Stimulated activated naive B cell treated with anti-CD40 and anti-IgM and Interleukin-4, amounts not matched to agents 10 μg/mL and 1 μg/mL and 100 μg/mL, for 72 hours (primary cell): ENCODE measurements at places on chromosomes 5 and 9.
A peak's percentile ranks its signal among the peaks of the same experiment; 100 is the strongest.

- no peaks in the 10 kb centered on the region for H3K27me3 ChIP-seq
- peak overlapping the region; percentile 61 for H3K4me3 ChIP-seq
- H3K27ac ChIP-seq: peak overlapping the region; percentile 33
- H3K36me3 ChIP-seq: no peaks in the 10 kb centered on the region
- peaks cover 12% of the 10 kb centered on the region for H3K4me1 ChIP-seq
Observed at GRCh38 chr9:96137671-96138429, 164.1 kb downstream of the HSD17B3 start.

- H3K4me3 ChIP-seq: no peak overlapping the region
- DNase-seq: no peak
- no peak overlapping the region for H3K27ac ChIP-seq
- H3K4me1 ChIP-seq: peaks cover 8% of the 10 kb centered on the region
- peaks cover under 1% of the 10 kb centered on the region for H3K27me3 ChIP-seq
- H3K36me3 ChIP-seq: peaks cover 2% of the 10 kb centered on the region
Observed at GRCh38 chr5:1544294-1544961, 20.7 kb upstream of the LPCAT1 start.

- peak overlapping the region; percentile 83 for H3K4me3 ChIP-seq
- H3K36me3 ChIP-seq: peaks cover 36% of the 10 kb centered on the region
- peaks cover 98% of the 10 kb centered on the region for H3K4me1 ChIP-seq
Observed at GRCh38 chr5:139667730-139668063, 19.5 kb downstream of the CXXC5 start.

GRCh38 chr5:98961665-98962344 is 33.0 kb upstream of the CHD1 start:
- H3K27ac ChIP-seq: no peak overlapping the region
- H3K4me3 ChIP-seq: no peak overlapping the region
- peaks cover 10% of the 10 kb centered on the region for H3K4me1 ChIP-seq
- H3K27me3 ChIP-seq: no peaks in the 10 kb centered on the region

DNA sequence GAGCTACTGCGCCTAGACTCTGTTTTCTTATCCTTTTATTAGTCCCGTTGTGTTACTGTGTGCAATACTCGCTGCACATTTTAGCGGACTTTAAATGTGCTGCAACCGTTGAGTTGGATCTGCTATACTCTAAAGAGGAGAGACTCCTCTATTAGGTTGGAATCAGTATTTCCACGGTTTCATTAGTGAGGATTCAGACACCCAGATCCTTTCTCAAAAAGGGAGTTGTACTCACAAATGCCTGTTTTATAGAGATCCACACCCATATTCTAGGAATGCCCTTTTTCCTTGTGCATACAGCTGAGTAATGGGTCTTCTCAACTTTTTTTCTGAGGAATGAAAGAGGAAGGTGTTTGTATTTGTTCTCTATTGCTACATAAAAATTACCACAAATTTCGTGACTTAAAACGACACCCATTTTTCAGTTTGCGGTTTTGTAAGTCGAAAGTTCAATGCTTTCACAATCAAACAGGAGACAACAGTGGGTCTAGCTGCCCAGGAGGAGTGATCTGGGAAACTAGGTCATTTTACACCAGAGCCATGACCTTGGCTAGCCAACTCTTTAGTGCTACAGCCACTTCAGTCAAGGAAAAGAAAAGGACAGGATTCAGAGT is 52.8 kb upstream of the SLC44A1 start:
- no peaks in the 10 kb centered on the region for H3K36me3 ChIP-seq
- no peaks in the 10 kb centered on the region for H3K4me1 ChIP-seq
- H3K27ac ChIP-seq: no peak overlapping the region
- H3K27me3 ChIP-seq: peaks cover 4% of the 10 kb centered on the region

DNA sequence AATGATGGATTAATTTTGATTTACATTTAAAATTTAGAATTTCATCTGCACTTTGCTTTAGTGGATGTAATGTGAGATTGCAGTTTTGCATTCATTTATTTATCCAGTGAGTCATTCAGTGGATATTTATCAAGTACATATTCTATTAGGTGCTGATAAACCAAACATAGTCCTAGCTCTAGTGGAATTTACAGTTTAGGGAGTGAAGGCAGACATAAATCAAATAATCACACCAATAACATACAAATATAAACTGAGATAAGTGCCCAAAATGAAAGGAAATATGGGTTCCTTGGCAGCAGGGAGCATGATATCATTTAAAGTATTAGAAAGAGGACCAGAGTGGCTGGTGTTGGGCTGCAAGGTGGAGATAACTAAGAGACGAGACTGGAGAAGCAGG is 14.7 kb upstream of the NIPBL start:
- H3K4me3 ChIP-seq: no peak overlapping the region
- no peaks in the 10 kb centered on the region for H3K4me1 ChIP-seq
- peaks cover 3% of the 10 kb centered on the region for H3K36me3 ChIP-seq
- no peak overlapping the region for H3K27ac ChIP-seq
- DNase-seq: no peak

- no peak for DNase-seq
- no peak overlapping the region for H3K4me3 ChIP-seq
- H3K27me3 ChIP-seq: peaks cover 16% of the 10 kb centered on the region
- H3K36me3 ChIP-seq: peaks cover 5% of the 10 kb centered on the region
- H3K4me1 ChIP-seq: no peaks in the 10 kb centered on the region
Observed at GRCh38 chr5:151007430-151008209, 12.8 kb upstream of the GPX3 start.

DNA sequence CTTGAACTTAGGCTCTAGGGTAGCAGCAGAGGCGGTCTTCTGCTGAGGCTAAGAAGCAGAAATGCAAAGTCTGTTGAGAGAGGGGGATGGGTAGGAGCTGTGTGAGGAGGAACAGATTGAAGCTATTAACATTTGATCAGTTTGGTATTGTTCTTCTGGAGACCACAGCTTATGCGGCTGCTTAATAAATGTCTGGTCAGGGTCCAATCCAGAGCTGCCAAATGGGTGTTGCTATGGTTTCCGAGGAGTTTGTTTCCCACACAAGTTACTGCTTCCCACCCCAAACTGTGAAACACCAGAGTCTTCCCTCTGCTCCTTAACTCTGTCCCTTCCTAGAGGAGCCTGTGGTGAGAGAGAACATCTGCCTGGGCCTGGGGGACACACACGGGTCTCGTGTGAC is 142.2 kb upstream of the KLF4 start:
- H3K27me3 ChIP-seq: peaks cover 22% of the 10 kb centered on the region
- peaks cover 11% of the 10 kb centered on the region for H3K4me1 ChIP-seq
- DNase-seq: no peak
- no peaks in the 10 kb centered on the region for H3K36me3 ChIP-seq

GRCh38 chr9:35658137-35658967 is at the start of gene CCDC107:
Gene CCDC107 (plus strand): TSS chr9:35658292. CDS start chr9:35658380, 88 bp downstream.
- H3K27me3 ChIP-seq: peaks cover 5% of the 10 kb centered on the region
- peak; percentile 84 for DNase-seq
- H3K27ac ChIP-seq: peak within 1 kb of the TSS; percentile 99
- peak within 1 kb of the TSS; percentile 95 for H3K4me3 ChIP-seq

GRCh38 chr5:36623832-36624231 is 17.4 kb downstream of the SLC1A3 start:
- H3K27ac ChIP-seq: no peak overlapping the region
- no peak for DNase-seq
- no peaks in the 10 kb centered on the region for H3K36me3 ChIP-seq
- H3K4me3 ChIP-seq: peak overlapping the region; percentile 41

DNA sequence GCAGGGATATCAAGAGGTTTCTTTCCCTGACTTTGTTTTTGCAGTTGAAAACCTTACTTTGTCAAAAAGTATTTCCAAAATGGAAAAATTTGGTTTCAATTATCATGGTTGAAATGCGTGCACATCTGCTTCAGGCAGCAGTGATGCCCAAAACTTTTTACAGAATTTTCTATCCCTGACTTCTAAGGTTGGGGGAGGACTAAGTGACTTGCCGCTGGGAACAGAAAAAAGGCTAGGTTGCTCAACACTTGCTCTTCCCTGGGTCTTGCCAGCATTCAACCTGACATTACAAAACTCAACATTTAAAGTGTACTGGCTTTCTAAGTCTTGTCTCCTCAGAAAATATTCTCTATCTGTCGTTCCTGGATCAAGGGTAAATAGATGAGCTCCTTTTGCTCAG is 4.7 kb downstream of the KLHL3 start:
- H3K36me3 ChIP-seq: no peaks in the 10 kb centered on the region
- no peak for DNase-seq
- no peak overlapping the region for H3K27ac ChIP-seq
- H3K27me3 ChIP-seq: no peaks in the 10 kb centered on the region
- H3K4me3 ChIP-seq: no peak overlapping the region

DNA sequence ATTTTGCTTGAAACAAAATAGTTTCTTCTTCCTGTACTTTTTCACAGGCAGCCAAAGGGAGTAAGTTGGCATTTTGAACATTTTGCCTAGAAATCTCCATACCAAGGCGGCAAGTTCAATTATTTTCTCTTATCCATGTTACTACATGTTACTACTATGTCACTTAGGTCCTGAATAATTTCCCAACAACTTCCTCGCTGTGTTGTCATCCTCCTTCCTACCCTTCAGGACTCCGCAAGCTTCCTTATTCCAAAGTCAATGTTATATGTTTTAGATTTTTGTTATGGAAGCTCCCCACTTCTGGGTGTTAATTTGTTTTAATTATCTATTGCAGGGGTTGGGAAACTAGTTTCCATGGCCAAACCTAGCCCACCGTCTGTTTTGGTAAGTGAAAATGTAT is 9.9 kb upstream of the B4GALT1 start:
- peaks cover 12% of the 10 kb centered on the region for H3K4me1 ChIP-seq
- H3K4me3 ChIP-seq: no peak overlapping the region
- H3K36me3 ChIP-seq: no peaks in the 10 kb centered on the region
- H3K27ac ChIP-seq: peak overlapping the region; percentile 31
- no peak for DNase-seq
